A549 treated with GW870086 at 1 μM for 4 hours (cell line): ENCODE measurements at places on chromosomes 3 and 15. TPM values are rescaled to one million over a fixed set of nuclear protein-coding genes. Genes with fewer than 3 reads are reported as not detected.

Gene RAB11A
- 263 to 326 TPM (median 296 TPM) in 5 replicates for total RNA-seq

Gene CNTN3
- total RNA-seq, result not detected in 5 replicates

Gene RPSA
- total RNA-seq, result 2,605 to 2,896 TPM (median 2,673 TPM) in 5 replicates

Gene CGNL1
- total RNA-seq, result 0.58 to 0.78 TPM (median 0.69 TPM) in 5 replicates

Gene RHCG
- total RNA-seq, result 40.7 to 52.9 TPM (median 46.6 TPM) in 5 replicates

Gene HGD
- total RNA-seq, result 16.9 to 24.4 TPM (median 18.2 TPM) in 5 replicates
